Thoracic aorta (tissue), 2 donors: ENCODE measurements at places on chromosomes 3 and 15. TPM values are rescaled to one million over a fixed set of nuclear protein-coding genes. Genes with fewer than 3 reads are reported as not detected.

The CADM2 gene
- total RNA-seq = 1.8 TPM

The RFC4 gene
- 20.4 TPM for total RNA-seq

The CCR9 gene
- total RNA-seq = not detected

The GP9 gene
- total RNA-seq = not detected

The LSG1 gene
- total RNA-seq = 59.3 TPM

The HRG gene
- not detected for total RNA-seq

The CADPS gene
- total RNA-seq = 7.2 TPM

The SLC9C1 gene
- not detected for total RNA-seq

The PPIP5K1 gene
- total RNA-seq = 61.2 TPM

The SPINT1 gene
- total RNA-seq = 4.6 TPM

The GRM7 gene
- 0.68 TPM for total RNA-seq

The LRRIQ4 gene
- total RNA-seq = not detected

The MESP2 gene
- total RNA-seq = 1.8 TPM

The PCSK6 gene
- 5.1 TPM for total RNA-seq

The TRPM1 gene
- not detected for total RNA-seq

The ARGFX gene
- total RNA-seq = not detected

The DUOX1 gene
- total RNA-seq = 0.56 TPM

The ALDH1A3 gene
- 21.8 TPM for total RNA-seq

The SH2D7 gene
- total RNA-seq = not detected

The FBN1 gene
- 300 TPM for total RNA-seq

The TRIM42 gene
- not detected for total RNA-seq

The CYP1A2 gene
- not detected for total RNA-seq

The CLDN1 gene
- 2.0 TPM for total RNA-seq

The TGM5 gene
- not detected for total RNA-seq

The ZNF860 gene
- 0.81 TPM for total RNA-seq

The GP5 gene
- not detected for total RNA-seq

The ZNF774 gene
- total RNA-seq = 7.7 TPM

The ATOSA gene
- 59.4 TPM for total RNA-seq

The SCN5A gene
- total RNA-seq = 5.4 TPM

The SV2B gene
- total RNA-seq = not detected

The TGM4 gene
- not detected for total RNA-seq

The SOX2 gene
- not detected for total RNA-seq

The RAB6B gene
- 4.0 TPM for total RNA-seq
